Naive thymus-derived CD8-positive, alpha-beta T cell (primary cell): ENCODE measurements at places on chromosomes 12 and 14.
A peak's percentile ranks its signal among the peaks of the same experiment; 100 is the strongest.

- DNase-seq = no peak
Measured at GRCh38 chr14:89958966-89959365, 3.2 kb downstream of the TDP1 start.

GRCh38 chr14:95645389-95645996, 40.7 kb upstream of the TCL1B start:
- no peak for DNase-seq

GRCh38 chr14:49892301-49892635, 614 bp upstream of the ARF6 start:
- peak; percentile 59 for DNase-seq

DNA sequence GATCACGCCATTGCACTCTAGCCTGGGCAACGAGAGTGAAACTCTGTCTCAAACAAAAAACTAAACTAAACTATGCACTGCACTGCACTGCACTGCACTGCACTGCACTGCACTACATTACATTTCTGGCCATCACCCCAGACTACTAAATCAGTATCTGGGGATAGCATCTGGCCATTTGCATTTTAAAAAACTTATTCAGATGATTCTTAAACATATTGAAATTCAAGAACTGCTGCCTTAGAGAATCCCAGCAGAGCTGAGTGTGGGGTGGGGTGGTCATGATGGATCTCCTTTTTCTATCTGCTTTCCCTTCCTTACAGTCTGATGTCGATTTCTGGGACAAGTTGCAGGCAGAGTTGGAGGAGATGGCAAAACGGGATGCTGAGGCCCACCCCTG, 13.6 kb downstream of the PEX5 start:
- DNase-seq = no peak
